ENCODE measurements at places on chromosomes 5 and 9.
A peak's percentile ranks its signal among the peaks of the same experiment; 100 is the strongest.

GRCh38 chr9:114035221-114035844 is 42.8 kb downstream of the AMBP start:
- no peak for DNase-seq

GRCh38 chr5:140169410-140169809 is 5.6 kb upstream of the CYSTM1 start:
- DNase-seq = no peak

GRCh38 chr9:133351908-133352634 is 4.1 kb downstream of the RPL7A start:
- DNase-seq = no peak

GRCh38 chr9:116275418-116276195 is 122.0 kb downstream of the PAPPA start:
- DNase-seq = no peak

- no peak for DNase-seq
Observed at GRCh38 chr9:109143881-109144562, 23.0 kb downstream of the FRRS1L start.

DNA sequence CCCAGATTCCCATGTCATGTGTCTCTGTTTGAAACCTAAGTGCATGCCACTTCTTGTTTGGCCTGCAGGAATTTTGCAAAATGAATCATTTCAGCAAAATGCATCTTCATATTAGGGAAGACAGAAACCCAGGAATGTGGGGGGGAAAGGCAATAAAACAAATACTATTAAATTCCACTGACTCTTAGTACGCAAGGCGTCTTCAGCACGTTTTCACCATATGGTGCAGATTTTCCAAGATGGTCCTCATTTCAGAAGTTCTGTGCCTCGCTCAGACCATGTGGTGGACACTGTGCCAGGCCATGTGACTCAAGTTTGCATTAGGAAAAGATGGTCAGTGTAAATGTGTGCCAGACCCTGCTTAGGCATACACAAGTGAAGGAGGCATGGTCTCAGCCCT is 184.0 kb downstream of the ACTL7B start:
- no peak for DNase-seq

- DNase-seq = no peak
Observed at GRCh38 chr5:34858790-34859189, 19.8 kb downstream of the TTC23L start.

- DNase-seq = no peak
Observed at GRCh38 chr9:90449213-90449925, 193.3 kb downstream of the DIRAS2 start.

- DNase-seq = no peak
Observed at GRCh38 chr9:109329638-109330258, 8.9 kb upstream of the EPB41L4B start.

GRCh38 chr9:35162605-35163315 is 951 bp downstream of the UNC13B start:
- no peak for DNase-seq

DNA sequence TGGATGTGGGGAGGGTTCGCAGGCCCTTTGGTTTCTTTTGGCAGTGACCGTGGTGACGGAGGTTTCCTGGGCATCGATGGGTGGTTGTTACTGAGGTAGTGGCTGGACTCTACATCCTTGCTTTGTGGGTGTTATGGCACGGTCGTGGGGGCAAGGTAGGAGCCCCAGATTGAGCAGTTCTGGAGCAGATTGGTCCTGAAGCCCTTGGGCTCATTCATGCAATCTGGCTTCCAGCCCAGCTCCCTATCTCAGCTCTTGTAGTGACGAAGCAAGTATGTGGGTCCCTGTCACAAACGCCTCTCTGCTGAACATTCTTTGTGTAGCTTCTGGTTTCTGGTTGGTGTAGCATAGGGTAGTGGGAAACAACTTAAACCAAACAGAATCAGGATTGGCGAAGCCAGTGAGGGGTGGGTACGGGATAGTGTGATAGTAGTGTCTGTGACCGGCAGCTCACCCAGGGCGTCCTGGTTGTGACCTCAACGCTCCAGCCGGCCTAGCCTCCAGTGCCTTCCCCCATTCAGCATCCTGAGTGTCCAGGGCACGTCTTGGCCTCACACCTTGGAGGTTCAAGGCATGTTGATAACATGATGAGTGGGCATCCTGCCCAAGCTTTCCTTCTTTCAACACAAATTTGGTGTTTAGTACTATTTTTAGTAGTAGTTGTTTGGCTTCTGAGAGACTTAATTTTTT is 2.9 kb downstream of the NDUFS6 start:
- no peak for DNase-seq

GRCh38 chr5:154477382-154478223 is 424 bp downstream of the HAND1 start:
- DNase-seq = no peak

DNA sequence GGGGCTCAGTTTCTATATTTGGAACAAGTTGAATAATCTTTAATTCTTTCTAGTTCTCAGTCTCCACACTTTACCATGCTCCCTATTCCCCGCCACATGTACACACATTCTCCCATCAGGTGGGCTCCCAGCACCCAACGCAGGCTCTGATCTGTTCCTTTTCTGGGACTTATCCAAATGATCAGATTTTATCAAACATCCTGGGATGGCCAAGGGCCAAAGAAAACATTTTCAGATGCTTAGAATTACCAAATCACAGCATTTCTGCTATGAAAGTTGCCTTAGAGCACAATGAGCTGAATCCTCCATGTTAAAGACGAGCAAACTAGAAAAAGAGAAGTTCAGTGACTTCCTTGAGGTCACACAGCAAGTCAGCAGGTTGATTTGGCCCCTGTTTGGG is 153.4 kb downstream of the SEC61B start:
- no peak for DNase-seq

GRCh38 chr5:156096259-156096658 is 230.7 kb upstream of the SGCD start:
- no peak for DNase-seq

GRCh38 chr9:129989740-129990139 is 53.2 kb downstream of the FNBP1 start:
- DNase-seq = no peak

DNA sequence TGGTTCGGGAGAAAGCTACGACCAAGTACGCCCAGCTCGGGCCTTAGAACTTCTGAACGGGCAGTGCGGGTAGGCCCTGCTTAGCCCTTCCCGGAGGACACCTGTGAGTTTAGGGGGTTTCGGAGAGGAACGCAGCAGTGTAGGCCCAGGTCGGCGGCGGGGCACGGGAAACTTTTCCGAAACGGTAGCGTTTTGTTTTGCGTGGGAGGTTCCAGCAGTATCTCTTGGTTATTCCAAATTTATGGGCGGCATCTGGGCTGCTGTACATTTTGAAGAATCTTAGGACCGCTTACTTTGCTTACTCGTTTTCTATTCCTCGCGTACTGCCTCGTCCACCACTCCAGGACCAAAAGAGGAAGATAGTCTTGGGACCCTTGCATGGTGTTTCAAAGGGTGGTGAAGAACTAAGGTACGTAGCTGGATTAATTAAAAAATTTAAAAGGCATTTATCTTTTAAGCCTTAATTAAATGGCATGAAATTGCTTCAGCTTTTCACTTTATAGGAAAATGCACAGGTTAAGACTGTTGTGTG is 492 bp downstream of the TENT2 start:
- DNase-seq = no peak

- no peak for DNase-seq
Observed at GRCh38 chr9:76580188-76580587, 121.2 kb downstream of the GCNT1 start.

DNA sequence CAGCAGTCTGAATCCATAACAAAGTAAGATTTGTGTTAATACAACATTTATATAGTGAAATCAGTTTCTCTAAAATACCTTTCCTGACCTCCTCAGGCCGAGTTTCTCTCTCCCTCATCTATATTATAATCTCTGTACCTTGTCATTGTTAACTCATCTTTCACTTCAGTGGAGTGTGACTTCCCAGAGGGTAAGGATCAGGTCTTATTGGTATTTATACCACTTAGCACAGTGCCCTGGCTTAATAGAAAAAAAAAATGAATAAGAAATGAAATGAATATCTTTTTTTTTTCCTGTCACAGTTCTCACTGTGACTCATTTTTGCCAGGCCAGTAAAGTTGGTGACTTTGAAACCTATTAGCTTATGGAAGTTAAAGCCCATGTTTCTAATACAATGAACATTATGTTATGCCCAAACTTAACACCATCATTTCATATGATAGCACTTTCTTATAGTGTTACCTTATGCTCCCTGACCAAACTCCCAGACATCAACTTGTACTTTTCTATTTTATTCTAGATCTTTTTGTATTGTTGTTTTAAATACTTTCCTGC is 90.1 kb downstream of the NR3C1 start:
- DNase-seq = no peak

DNA sequence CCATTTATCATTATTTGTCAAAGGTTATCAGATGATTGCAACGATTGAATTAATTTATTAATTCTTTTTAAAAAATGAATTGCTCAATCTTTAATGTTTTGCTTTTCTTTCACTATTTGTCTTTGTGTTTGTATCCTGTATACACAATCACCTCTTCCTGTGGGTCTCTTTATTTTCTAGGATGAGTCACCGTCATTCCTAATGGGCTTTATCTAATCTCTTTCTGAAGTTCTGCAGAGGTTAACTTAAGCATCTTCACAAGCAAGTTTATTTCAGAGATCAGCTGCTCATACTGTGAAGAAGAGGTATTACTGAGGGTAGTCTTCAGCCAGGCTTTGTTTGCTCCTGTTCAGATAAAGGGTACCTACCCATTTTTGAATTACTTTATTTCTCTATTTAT is 323.9 kb downstream of the NNT start:
- no peak for DNase-seq

DNA sequence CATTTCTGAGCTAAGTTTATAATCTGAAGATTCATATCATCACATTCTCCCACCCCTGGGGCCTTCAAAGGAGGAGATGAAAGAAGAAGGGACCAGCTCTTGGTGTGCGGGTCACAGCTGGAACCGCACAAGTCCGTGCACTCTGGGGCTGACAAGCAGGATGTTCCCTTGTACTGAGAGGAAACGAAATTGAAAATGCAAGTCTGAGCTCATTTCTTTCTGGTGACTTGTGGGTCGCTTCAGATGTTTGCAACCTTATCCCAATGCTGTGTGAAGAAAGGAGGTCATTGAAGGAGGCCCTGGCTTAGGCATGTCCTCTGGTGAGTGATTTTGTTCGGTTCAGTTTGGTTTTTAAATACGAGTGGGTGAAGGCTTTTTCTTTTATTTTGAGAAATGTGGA is 59.6 kb downstream of the C9orf152 start:
- peak; percentile 41 for DNase-seq

DNA sequence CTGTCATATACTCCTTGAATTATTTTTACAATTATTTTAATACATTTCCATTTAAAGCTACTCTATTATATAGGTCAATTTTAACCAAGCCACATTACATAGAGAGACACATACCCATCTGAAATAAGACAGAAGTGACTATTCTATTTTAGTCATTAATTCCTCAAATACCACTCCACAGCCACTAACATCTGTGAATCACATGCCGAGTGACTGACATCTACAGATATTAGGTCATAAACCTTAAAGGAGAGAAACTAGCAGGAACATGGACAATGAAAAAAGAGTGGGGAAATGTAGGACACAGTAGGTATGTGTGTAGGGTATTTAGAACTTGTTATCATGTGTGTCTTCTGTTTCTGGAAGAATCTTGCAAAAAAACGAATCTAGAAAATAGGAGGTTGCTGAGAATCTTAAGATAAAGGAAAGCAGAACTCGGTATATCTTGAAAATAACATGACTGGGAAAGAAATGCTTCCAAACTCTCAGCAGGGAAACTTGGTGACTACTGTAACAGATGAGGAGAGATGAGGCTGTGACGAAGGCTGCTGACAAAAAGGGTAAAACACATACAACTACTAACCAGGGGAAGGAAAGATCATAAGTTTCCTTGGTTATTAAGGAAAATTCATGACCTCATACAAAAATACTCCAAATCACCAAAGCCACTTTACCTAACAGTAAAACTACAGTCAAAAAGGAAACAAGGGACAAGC is 84.6 kb downstream of the PLPP1 start:
- no peak for DNase-seq

DNA sequence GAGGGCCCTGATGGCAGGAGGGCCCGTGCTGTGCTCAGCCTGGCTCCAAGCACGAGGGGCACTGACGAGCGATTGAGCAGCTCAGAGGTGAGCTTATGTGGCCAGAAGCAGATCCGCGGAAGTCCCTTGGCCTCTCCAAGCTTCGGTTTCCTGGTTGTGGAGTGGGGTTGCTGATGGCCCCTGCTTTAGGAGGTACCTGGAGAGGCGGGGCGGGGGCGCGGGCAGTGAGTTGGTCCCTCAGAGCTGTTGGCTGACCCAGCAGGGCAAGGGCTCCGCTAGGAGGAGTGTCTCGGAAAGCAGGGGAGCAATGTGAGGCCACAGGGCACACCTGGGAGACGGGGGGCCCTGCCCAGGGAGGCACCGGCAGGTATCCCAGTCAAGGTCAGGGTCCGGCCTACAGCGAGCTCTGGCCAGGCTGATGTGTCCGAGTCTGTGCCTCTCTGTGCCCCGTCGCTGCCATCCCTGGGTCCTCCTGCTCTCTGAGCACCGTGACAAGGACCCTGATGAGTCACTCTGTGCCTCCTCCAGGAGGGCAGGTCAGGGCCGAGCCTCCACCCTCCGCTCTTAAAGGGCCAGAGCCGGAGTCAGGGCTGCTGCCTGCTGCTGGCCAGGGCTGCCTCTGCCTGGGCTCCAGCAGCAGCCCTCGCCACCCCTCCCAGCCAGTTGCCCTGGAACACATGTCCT is 14.8 kb downstream of the NCS1 start:
- DNase-seq = no peak

DNA sequence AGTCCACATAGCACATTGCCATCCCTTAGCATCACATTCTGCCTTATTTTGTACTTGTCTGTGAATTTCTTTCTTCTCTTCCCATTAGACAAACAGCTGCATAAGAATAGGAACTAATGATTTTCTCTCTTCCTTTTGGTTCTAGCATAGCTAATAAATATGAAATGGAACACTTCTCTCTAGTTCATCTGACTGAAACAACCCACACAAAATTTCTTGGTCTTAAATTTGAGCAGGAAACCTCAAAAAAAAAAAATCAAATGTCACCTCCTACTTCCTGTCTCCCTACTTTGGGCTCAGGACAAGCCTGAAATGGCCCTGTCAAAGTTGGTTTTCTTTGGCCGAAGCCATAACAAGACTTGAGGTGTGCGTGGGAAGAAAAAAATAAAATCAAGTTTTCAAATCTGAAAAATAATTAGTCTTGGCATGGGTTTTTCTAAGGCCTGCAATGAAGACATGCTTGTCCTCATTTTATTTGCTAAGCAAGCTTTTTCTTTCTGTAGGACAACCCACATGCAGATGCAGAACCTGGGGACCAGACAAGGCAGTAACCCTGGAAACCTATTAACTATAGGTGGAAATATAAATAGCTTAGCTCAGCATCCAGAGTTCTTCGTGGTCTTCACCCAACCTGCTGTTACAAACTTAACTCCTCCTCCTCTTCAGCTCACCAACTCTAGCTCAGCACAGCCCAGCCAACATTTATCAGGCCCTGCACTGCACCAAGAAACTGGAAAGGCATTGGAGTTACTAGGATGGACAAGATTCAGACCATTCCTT is 523.5 kb upstream of the KLF4 start:
- no peak for DNase-seq

DNA sequence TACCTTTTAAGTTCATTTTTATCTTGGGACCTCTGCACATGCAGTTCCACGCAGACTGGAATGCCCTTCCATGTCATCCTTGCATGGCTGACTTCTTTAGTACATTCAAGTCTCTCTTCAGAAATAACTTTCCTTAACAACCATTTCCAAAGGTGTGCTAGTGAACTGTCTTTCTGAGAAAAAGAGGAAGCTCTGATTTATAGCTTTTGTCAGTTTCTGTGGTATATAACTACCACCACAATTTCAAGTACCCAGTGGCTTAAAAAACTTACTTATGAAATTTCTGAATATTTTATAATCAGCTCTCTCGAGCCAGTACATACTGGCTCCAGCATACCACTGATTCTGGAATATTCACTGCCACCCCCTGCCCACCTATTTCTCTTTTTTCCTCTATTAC is 1613.8 kb downstream of the MAT2B start:
- DNase-seq = no peak
